ENCODE measurements at places on chromosomes 2 and 18.

GRCh38 chr18:24002479-24002878 is 12.1 kb upstream of the TTC39C start:
- DNase-seq = no peak

DNA sequence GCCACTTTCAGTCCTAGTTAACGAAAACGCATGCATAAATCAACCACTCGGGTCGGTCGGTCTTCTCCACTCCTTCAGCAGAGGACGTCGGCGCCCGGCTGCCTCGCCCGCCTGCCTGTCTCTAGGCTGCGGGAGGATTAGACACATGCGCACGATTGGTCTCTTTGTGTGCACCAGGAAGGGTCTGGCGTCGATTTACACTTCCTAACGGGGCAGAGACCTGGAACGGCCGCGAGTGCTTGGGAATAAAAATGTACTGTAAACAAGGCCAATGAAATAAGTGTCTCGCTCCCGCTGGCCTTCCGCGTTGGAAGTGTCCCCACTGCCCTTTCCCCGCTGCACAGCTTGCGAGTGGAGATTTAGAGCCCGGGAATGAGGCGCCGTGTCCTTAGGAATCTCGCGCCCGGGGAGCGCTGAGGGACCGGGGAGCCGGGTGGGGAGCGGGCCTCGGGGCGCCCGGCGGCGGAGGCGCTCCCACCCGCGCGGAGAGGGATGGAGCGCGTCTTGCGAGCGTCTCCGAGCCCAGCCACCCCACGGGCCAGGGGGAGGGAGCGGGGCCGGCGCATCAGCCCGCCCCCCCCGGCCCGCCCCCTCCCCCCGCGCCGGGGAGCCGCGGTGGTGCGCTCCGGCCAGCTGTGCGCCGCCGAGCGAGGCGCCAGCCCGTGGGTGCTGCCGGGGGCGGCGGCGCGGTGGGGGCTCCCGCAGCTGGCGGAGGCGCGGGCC is at the start of gene DOK6:
TSS of gene DOK6 (plus strand) at position 636 of the 723 bp plus-strand sequence.
- no peak for DNase-seq

DNA sequence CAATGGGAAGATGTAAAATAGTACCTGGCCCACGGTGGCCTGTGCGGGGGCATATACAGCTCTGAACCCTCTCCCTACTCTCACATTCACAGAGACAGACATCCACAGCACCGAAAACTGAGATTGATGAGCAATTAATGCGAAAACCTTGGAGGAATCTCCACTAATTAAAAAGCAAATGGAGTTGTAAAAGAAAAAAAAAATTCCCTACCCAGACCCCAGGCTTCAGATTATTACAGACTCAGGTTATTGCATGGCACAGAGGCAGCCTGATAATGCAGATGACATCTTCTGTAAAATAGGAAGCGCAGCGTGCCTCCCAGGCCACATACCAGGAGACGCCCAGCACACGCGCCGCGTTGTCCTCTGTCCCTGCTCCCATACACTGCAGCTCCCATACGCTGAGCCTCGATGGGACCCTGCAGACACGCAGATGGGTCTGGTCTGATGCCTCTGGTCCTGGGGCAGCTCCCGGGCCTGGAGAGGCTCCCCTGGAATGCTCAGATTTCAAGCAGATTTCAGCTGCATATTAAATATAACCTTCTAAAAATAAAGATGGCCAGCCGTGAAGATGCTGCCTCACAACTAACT is 496.1 kb upstream of the MYT1L start:
- DNase-seq = no peak

DNA sequence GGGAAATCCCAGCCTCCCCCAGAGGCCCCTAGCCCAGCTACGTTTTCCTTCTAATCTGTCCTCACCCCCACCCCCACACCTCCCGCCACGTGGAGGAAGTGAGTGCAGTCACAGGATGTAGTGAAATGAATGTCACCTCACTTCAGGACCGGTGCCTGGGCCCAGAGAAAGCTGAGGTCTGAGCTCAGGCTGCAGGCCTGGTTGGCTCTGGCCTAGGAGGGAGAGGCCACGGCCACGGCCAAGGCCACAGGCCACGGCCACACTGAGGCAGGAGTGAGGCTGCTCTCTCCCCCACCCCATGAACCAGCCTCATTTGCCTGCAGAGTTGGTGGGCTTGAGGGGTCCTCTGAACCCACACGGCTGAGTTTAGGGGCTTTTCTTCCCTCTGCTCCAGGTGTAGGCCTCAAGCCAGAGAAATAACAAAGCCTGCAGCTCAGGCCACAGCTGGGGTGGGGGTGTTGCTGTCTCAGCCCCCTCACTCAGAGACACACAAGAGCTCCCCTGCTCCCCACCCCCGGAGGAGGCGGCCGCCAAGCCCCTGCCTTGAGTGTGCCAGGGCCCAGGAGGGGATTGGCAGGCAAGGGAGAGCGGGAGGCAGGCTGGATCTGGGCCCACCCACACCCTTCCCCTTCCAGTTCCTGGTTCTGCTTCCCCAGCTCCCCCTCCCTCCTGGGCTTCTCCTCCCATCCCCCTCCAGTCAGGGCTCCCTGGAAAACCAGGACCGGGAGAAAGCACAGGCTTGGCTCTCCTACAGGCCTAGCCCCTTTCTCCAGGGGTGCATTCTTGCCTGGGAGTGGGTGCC is 27.0 kb downstream of the DNMT3A start:
- peak; percentile 88 for DNase-seq

All from stimulated activated CD4-positive, alpha-beta T cell treated with anti-CD3 and anti-CD28 coated beads, Interleukin-12 subunit alpha, Interleukin-12 subunit beta, amount 100 ng/mL, for 4 hours (primary cell).